ENCODE measurements at places on chromosomes 3 and 15.

DNA sequence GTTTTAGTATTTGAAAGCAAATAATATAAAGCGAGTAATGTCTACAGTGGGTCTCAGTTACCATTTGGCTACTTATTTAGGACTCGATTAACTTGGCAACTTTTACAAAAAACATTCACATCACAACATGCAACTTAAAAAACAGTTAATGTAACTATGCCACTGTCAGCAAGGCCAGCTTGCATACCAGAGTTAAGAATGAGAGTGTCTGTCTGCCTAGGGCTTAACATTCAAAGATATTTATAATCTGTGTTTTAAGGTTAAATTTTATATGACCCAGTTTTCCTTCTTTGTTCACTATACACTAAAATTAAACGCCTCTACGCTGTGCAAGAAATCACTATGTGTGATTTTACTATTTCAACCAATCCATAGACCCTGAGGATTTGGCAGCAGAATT lies 5.2 kb upstream of the CDAN1 start:
- no peak for DNase-seq

DNA sequence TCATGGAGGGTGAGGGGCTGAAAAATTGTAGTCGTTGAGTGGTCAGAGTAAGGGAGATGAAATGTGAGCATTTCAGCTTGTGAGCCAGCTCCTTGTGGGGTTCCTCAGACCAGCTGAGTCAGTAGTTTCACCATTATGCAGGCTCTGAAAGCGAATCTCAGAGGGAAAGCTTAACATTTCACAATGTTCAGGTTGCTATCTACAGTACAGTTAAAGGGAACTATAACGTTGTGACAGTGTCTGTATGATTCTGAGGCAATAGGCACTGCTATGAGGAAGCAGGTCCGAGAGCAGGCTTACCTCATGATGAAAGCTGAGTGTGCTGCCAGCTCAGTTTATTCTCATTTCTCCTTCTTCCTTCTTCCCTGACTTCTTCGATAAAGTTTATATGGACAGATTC lies 469.6 kb downstream of the EDEM1 start:
- DNase-seq = no peak

DNA sequence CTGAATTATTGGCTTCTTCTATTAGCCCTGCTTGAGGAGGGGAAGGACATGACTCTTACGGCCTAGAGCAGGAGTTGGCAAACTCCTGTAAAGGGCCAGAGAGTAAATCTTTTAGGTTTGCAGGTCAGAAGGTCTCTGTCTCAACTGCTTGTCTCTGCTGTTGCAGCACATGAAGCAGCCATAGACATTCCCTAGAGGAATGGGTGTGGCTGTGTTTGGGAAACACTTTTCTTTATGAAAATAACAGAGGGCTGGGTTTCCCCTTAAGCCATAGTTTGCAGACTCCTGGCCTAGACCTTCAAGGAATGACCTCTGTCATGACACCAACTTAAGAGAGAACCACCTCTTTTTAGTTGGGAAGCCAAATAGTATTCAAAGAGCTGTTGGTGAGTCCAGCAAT lies 10.3 kb downstream of the TRAK1 start:
- no peak for DNase-seq

DNA sequence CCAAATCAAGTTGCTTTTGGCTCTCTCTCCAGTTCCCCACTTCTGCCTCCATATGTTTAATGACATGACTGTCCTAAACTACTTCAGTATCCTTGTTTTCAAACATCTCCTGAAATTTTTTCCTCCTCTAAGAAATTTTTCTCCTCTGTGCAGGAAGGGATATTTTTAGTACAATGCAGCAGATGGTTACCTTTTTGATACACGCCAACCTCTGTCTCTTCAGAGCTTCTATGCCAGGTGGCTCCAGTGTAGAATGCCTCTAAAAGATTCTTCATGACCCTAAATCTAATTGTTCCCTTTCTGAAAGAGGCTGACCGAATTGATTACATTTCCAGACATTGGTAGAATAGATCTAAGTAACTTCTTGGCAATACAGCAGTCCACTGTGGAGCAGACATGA lies 33.7 kb downstream of the TMOD3 start:
- DNase-seq = no peak

DNA sequence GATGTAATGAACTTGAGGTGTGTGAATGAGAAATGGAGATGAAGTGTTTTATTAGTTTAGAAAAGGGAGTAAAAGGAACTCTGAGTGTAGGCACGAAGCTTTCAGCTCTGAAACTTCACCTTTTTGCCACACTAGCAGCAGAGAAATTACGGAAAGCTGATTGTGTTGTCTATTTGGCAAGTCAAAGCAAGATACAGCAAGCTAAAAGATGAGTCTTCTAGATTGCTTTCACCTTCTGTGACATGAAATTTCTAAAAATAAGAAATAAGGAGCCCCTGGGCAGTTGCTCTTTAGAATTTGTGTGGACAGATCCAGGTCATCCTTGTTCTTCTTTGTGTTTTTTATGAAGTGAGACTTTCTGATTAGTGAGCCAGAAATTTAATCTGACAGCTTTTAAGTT lies 143.4 kb downstream of the FNDC3B start:
- no peak for DNase-seq

DNA sequence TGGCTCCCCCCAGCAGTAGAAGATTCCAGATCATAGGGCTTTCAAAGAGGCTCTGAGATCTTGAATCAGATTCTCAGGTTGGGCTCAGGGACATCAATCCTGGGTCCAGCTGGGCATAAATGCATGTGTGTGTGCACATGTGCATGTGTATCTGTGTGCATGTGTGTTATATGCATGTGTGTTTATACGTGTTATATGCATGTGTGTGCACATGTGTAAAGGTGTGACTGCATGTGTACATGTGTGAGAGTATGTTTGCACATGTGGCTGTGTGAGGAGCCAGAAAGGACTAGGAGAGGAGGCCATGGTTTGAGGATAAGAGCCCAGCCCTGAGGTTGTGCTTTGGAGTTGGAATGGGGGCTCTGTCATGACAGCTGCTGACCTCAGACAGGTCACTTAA lies 1.8 kb upstream of the MAPKAPK3 start:
- DNase-seq = no peak

GRCh38 chr3:138140940-138141339 lies 8.8 kb upstream of the A4GNT start:
- DNase-seq = no peak

GRCh38 chr15:49964551-49964950 lies 154.5 kb downstream of the ATP8B4 start:
- no peak for DNase-seq

- DNase-seq = no peak
Observed at GRCh38 chr3:13066236-13066635, 7.0 kb downstream of the IQSEC1 start.

DNA sequence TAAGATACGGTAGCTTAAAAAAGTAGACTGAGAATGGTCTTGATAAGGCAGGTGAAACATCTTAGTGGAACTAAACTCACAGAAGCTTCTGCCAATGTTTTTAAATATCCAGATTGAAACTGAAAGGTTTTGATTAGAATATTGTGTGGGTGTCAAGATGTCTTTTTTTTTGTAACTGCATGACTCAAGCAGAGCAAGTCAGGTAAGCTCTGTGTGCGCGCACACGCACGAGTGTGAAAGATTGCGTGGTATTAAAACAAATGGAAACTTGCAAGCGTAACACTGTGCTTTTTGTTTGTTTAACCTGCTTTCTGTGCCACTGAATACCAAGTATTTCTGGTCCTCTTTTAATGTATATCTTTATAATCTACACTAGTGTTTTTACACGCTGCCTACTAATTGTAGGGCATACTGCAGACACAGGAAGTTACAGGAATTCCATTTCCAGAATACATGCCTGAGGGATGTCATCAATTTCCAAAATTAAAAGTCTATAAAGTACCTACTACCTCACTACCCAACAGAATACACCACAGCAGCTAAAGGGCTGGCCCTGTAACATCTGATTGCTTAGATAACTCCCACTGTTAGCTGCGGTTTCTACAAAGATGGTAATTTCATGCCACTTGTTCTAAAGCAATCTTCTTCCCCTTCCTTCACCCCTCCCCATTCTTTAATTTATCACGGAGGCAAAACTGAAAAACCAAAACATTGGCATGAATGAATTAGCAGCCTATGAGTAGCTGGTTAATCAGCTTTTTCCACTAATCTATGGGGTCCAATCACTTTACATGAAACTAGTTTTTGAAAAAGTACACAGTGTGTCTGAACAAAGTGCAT lies 472.8 kb downstream of the SHQ1 start:
- DNase-seq = no peak

DNA sequence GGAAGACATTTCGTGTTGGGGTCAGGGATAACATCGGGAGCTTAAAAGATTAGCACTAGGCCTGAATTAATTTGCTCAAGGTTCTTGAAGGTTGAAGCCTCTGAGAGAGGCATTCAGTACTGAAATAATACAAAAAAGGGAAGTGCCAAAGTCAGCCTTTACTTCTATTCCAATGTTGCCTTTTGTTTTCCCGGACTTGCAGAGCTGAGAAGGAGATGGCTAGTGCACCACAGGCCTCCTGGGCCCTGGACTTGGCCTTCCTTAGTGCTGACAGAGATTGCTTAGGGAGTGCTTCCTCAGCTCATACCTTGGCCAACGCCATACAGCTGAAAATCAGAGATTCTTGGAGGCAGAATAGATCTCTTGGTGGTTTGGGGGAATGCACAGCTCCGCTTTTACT lies 333.6 kb upstream of the TBL1XR1 start:
- DNase-seq = no peak

DNA sequence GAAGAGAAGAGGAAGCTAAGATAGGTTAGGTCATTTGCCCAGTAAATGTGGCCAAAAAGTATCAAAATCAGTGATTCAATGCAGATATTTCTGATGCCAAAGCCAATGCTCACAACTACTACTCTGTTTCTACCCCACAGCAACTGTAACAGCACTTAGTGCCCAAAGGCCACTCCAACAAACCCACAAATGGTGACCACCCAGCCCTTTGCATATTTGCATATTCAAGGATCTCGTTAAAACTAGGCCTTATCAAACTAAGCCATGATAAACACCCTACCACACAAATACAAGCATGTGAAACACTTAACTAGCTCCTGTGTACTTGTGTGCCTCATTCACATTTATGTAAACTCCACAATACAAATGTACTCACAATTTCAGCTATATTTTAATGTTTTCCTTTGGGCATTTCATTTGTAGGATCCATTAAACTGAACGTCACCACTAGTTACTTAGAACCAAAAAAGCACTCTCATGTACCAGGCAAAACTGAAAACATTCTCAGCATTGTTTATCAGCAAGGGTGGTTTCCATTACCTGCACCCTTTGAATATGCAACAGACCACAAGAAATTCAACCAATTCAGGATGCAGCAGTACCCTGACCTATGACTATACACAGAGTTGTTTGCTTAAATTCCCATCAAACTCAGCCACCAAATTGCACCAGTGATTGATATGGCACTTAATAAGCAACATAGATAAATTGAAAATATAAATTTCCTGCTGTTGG lies 111.2 kb upstream of the STT3B start:
- DNase-seq = no peak

DNA sequence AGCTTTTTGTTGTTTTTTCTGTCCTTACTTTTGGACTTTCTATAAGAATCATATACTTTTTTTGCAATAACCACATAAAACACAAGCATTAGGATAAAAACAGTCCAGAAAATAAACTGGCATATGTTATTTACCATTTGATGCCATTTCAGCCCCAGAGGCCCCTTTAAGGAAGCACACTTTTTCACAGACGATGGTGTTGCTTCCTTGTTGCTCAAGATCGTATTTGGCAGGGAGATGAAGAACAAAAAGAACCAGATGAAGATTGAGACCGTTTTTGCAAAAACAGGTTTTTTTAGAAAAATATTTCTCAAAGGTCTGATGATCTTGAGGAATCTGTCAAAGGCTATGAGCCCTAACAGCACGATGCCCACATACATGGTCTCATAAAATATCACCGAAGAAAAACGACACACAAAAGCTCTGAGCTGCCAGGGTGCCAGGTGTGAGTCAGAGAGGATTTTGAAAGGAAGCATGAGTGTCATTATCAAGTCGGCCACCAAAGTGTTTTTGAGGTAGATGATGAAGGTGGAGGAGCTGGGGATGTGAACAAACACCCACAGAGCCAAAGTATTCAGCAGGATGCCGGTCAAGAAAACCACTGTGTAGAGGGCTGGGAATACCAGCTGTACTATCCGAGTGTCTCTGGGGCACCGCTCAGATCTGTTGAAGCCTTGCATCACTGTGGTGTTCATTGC lies 902 bp downstream of the P2RY13 start:
- DNase-seq = no peak

GRCh38 chr3:32022947-32023346 lies 41.4 kb downstream of the ZNF860 start:
- no peak for DNase-seq

DNA sequence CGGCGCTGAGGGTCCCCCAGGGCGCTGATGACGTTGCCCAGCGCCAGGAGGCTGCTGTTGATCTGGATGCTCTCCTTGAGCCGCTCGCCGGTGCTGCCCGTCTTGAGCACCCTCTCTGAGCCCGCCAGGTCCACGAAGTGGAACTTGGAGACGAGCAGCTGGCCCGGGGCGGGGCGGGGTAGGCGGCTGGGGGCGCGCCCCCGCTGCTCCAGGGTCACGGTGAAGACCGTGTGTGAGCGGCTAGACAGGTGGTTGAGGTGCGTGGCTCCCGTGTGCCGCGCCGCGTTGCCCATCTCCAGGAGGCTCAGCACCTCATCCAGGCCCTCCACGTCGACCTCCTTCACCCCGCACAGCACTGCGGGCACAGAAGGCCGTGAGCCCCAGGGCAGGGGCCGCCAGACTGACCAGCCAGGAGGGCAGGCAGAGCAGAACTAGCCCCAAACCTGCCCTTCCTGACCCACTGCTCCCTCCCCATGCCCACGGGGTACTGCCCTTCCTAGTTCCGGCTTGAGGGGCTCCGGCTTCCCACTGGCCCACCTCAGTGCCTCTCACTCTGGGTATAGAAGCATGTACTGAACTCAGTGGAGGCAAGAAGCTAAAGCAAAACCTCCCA lies 6.1 kb downstream of the KIF7 start:
- no peak for DNase-seq

DNA sequence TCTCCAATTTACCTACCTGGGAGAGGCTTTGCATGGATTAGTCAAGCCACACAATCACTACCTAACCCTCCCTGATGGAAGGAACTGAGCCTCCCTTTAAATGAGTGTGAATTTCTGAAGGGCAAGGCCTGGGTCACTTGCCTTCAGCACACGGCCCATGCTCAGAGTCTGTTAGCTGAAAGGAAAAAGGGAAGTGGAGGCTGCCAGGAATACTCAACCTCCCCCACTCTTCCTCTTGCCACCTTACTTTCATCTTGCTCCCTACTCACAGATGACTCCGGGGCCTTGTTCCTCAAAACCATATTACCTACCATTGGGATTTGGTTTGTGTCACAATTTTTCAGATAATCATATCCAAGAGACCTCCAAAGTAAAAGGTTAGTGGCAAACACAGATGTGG lies 220.0 kb downstream of the ABHD5 start:
- DNase-seq = no peak

DNA sequence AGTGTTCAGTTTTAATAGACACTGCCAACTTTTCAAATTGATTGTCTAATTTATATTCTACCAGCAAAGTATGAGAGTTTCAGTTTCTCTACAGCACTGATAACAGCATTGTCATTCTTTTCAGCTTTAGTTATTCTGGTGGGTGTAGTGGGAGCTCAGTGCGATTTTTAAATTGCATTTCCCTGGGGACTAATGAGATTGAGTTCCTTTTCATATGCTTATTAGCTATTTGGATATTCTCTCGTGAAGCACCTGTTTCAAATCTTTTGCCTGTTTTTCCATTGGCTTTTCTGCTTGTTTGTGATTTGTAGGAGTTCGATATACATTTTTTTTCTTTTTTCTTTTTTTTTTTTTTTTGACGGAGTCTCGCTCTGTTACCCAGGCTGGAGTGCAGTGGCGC lies 18.8 kb upstream of the IDH2 start:
- DNase-seq = no peak
